Anterior cingulate cortex (tissue), 58 donors: ENCODE measurements at places on chromosomes 6 and 20.

- no peak for DNase-seq
Observed at GRCh38 chr6:148445620-148446019, 103.0 kb downstream of the SASH1 start.

GRCh38 chr6:53956068-53956711 lies 155.1 kb upstream of the MLIP start:
- peak; percentile 19 for DNase-seq

GRCh38 chr6:45990162-45990561 lies 25.5 kb downstream of the CLIC5 start:
- no peak for DNase-seq

DNA sequence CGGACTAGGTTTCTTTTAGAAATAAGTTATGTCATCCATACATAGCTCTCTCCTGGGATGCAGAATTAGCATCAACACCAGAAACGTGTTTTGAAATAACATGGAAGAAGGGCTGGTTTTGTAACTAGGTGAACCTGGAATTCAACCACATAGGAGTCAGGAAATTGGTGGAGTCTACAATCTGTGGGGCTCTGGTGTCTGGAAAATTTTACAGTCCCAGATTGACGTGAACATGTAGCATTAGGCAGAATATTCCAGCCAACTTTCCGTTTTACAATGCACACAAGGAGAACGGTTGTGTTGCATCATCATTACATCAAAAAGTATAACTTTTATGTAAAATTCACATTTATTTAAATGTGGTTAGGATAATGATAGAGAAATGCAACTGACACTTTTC lies 1.9 kb downstream of the KCNQ5 start:
- no peak for DNase-seq

GRCh38 chr6:31791324-31792089 lies 4.0 kb downstream of the VARS1 start:
- DNase-seq: no peak

DNA sequence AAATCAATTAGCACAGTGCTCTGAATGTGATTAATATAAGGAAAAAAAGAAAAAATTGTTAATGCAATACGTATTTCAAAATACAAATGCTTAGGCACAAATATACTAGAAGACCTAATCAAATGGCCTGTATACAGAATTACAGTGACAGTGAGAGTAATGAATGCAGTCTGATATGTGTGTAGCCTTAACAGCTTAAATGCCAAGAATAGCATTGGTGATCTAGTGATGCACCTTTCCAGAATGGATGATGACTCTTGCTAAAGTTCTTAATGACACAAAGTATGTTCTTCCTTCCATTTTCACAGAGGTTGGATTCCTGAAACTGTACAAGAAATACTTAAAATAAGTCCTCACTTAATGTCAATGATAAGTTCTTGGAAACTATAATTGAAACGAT lies 131.0 kb downstream of the CDKAL1 start:
- DNase-seq: no peak

- DNase-seq: no peak
Observed at GRCh38 chr20:60680554-60680953, 571.5 kb upstream of the CDH4 start.

DNA sequence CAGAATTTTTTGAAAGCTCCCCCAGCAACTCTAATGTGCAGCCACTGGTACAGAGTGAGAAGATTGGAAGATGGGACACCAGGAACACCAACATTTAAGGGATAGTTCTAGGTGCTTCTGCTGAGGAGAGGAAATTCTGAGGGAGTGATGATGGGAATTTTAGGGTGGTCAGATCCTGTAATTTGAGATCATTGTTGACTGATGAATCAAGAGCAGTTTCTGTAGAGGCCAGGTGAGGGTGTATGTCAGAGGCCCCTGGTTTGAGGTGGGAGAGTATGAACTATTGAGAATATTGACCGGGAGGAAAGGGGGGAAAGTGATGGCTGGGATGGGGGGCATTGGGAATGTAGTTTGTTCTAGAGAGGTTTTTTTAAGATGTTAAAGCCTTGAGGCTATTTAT lies 47.2 kb downstream of the PTPRA start:
- DNase-seq: no peak

- no peak for DNase-seq
Observed at GRCh38 chr20:3660262-3661059, 2.7 kb downstream of the GFRA4 start.

- no peak for DNase-seq
Observed at GRCh38 chr20:21433329-21433890, 36.1 kb upstream of the NKX2-4 start.

DNA sequence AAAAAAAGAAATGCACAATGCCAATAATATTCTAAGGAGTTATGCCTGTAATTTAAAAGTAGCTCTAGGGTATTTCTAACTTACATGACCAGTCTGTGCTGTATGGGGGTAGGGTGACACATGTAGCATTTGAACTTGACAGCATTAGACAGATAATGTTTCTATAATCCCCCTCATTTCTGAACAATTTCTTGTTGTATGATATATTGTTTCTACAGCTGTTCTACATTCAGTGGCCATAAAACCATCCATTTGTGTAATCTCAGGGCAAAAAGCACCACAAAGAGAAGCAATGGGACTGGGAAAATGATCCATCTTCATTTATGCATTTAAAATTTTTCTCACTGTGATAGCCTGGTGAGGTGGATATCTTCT lies 767.8 kb downstream of the TFAP2A start:
- DNase-seq: no peak

DNA sequence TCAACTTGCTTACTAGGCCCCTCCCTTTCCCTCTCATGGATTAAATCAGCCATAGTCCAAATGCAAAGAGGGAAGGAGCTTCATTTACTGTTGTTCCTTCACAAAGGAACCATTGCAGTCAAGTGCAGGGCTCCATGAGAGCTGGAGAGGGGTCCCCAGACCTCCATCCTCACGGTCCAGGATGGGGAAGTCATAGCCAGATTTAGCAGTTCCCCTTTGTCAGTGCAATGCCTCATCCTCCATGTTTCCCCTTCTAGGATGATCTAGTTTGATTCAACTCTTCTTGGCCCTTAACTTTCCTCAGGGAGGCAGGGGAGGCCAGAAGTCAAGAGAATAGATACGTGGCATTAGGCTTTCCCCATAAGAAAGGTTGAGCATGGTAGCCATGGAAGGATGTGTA lies 66.5 kb upstream of the FUCA2 start:
- no peak for DNase-seq

DNA sequence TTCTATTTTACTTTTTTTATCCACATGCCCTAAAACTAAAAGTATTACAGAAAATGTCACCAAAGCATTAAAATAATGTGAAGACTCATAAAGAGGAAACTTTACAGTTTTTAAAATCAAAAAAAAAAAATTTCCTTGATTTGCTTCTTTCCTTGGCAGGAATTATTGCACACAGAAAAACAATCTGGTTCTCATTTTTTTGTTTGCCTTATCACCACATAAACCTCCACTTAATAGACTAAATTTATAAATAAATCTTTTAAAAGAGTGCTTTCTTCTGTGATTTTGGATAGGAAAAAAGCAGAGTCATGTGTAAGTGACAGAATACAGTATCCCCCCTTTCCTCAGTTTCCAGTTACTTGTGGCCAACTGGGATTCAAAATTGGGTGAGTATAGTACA lies 695.1 kb upstream of the CITED2 start:
- no peak for DNase-seq

DNA sequence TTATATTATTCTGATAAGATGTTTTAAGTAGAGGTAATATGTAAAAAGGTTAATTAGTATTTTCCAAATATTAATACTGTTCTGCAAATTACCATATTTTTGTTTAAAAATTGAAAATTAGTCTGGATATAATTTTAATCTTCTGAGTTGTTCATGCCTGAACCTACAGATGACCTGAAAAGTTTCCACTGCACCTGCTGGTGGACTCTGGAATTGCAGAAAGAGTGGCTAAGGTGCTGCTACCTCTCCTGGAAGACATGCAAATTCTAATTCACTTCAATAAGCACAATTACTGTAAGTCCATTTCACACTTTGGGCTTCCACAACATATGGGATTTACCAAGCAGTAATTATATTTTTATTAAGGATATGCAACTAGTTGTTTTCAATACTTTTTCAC lies 77.7 kb upstream of the OLIG3 start:
- DNase-seq: no peak

- DNase-seq: no peak
Observed at GRCh38 chr6:10977231-10977968, 66.7 kb downstream of the ELOVL2 start.

GRCh38 chr6:160667639-160668481 lies 3.8 kb upstream of the LPA start:
- DNase-seq: no peak

- DNase-seq: no peak
Observed at GRCh38 chr6:94673251-94673650, 904.1 kb upstream of the MANEA start.

- peak; percentile 34 for DNase-seq
Observed at GRCh38 chr20:21615617-21616080, 89.8 kb upstream of the PAX1 start.

DNA sequence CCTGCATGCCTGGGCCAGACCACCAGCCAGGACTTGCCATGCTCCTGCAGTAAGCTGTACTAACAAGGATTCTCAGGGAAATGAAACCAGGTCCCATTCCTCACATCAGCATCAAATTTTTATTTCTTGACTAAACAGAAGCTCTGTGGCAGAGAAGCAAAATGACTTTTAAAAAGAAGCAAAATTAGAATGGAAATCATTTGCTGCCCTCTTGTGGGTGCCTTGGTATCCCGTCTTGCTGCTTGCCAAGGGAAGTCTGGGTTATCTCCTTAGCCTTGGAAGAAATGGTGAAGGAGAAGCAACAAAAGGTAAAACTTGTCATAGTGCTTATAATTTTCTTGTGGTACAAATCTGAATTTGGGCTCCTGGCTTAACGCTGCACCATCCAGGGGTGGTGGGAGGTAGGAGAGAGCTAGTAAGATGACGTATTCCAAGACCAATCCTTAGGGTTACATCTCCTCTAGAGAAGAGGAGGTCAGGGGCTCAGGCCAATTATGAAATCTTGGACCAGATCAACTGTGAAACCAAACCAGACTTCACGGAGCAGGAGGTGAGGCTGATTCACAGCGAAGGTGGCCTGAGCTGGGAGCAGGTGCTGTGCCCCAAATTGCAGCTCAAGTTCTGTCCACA lies 107.5 kb downstream of the FAXC start:
- DNase-seq: no peak

GRCh38 chr6:56869346-56869745 lies 85.6 kb upstream of the BEND6 start:
- no peak for DNase-seq

- peak; percentile 32 for DNase-seq
Observed at GRCh38 chr6:3139090-3139903, 18.0 kb downstream of the TUBB2A start.

GRCh38 chr6:90934081-90934480 lies 347.2 kb upstream of the MAP3K7 start:
- DNase-seq: no peak

- DNase-seq: no peak
Observed at GRCh38 chr6:123604067-123604466, 32.7 kb downstream of the TRDN start.

- DNase-seq: no peak
Observed at GRCh38 chr6:111699123-111699522, 93.4 kb upstream of the TRAF3IP2 start.

- DNase-seq: no peak
Observed at GRCh38 chr20:57069442-57069841, 197.0 kb downstream of the BMP7 start.
